GM23248 (cell line): ENCODE measurements at places on chromosomes 4 and X. TPM values are rescaled to one million over a fixed set of nuclear protein-coding genes. Genes with fewer than 3 reads are reported as not detected.

- peak; percentile 38 for DNase-seq
Observed at GRCh38 chrX:108299101-108299591, 139.1 kb downstream of the COL4A6 start.

DNA sequence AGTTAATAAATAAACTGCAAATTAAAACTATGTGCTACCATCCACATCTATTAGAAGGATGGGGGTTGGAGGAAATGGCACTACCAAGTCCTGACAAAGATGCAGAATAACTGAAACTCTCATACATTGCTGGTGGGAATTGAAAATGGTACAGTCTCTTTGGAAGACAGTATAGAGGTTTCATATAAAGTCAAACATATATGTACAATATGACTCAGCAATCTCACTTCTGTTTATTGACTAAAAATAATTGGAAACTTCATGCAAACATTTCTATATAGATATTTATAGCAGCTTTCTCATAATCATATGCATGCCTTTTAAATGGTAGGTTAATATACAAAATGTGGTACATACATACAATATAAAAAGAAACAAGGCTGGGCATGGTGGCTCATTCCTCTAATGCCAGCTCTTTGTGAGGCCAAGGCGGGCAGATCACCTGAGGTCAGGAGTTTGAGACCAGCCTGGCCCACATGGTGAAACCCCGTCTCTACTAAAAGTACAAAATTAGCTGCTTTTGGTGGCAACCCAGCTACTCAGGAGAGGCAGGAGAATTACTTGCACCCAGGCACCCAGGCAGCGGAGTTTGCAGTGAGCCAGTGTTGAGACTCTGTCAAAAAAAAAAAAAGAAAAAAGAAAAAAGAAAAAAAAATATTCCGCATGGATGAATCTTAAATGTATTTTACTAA, 225.0 kb upstream of the CXXC4 start:
- DNase-seq = no peak

Gene TBC1D9
- 14.4 and 18.3 TPM in 2 replicates for total RNA-seq

Gene NALF2
- not detected in 2 replicates for total RNA-seq

DNA sequence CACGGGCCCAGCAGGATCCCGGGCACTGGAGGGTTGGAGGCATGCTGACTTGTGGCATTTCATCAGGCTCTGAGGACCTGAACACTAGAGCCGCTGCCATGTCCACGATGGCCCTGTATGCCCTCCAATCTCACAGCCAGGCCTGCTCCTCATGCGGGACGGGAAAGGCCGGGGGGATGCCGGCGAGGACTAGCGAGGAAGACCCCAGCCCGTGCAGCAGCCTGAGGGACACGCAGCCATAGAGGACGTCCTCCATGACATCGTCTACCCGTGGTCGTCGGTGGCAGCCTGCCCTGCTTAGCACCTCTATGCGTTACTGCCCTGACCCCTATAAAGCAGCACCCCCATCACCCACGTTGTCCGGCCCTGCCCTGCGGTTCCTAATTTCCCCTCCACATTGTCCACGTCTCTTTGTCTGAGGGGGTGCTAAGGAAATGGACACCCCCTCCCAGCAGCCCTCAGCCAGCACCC, 32.6 kb downstream of the HMX1 start:
- DNase-seq = no peak

Gene LIMCH1
- total RNA-seq = 17.4 and 28.5 TPM in 2 replicates

DNA sequence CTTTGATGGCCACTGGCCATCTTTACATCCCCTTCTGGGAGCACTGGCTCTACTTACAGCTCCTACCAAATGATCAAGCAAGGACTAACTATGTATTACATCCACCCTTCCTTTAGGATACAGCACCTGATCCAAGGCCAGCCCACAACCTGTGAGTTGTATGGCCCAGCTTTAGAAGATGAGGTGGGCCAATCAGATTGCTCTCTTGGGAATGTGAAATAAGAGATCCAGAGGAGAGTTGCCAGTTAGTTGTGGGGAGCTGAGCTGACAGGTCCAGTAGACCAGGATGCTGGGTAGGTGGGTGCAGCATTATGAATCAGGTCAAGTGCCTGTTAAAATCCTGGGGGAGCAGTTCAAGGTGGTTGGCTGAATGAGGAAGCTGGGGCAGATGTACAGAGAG, 111.5 kb downstream of the GNL3L start:
- no peak for DNase-seq

Gene TMSB15C
- total RNA-seq = 1.8 and 4.1 TPM in 2 replicates

DNA sequence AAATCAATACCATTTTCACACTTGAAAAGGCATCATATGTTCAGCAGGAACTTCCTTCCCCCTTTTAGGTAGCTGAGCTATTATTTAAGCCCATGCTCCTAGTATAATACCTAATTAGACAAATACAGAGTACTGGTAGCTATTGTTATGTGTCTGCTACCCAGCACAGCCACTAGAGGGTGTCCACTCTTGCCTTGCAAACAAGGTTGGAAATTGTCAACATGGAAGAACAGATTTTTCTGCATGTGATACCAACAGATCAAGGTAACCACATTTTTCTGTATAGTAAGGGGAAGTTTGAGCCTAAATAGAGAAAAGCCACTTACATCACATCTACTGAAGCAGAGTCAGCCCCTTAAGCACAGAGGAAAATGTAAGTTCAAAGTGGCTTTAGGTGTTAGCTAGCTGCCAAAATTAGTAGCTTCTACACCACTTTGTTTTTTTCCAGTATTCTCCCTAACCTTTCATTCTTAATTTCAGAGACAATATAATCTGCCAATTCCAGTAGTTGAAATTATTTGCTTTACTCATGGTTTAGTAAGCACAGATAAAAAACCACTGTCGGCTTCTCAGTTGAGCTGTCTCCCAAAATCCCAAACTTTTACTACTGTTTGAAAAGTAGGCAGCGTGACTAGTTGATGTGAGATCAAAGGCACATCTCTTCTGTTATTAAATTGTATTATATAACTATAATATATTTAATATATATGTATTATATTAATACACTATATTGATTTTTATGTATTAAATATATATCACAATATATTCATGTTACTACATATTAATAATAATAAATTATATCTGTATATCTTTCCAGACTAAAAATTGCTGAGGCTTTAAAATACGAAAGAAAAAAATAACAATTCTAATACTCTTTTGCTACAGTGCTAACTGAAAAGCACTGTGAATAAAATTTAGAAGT, 38.2 kb downstream of the EDNRA start:
- DNase-seq = peak; percentile 83

DNA sequence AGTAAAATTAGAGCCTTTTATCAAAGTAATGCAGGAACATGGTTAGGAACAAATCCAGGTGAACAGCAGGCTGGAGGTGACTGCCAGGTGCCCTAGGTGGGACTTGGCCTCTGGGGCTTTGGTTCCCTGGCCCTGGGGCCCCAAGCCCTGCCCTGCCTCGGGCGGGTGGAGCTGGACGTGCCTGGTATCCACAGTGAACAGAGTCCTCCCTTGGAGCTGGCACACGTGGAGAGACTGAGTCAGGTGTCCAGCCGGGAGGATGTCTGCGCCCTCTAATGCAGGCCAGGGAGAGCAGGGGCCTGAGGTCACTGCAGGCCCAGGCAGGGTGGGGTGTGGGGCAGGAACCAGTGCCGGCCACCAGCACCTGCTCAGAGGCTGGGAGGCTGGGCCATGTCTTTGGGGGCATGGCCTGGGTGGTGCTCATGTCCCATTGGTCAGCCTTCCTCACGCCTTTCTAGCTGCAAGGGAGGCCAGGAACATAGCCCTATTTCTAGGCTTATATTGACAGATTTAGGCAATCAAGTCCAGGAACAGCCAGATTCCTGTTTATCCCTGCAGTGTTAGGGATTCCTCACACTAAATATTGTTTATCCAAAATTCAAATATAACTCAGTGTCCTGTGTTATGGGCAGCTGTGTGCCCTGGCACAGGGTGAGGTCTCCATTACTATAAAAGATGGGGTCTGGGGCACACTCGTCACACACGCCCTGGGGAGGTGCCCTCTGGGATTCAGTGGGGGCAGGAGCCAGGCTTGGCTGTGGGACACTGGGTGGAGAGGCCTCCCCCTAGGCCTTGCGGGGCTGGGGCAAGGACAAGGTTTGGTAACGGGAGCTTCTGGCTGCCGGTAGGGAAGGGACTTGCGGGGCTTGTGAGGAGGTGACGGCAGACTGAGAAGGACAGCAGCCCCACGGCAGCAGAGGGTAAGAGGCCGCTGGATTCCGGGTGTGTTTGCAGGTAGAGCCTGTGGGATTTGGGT, 14.3 kb upstream of the NAT8L start:
- DNase-seq = no peak

DNA sequence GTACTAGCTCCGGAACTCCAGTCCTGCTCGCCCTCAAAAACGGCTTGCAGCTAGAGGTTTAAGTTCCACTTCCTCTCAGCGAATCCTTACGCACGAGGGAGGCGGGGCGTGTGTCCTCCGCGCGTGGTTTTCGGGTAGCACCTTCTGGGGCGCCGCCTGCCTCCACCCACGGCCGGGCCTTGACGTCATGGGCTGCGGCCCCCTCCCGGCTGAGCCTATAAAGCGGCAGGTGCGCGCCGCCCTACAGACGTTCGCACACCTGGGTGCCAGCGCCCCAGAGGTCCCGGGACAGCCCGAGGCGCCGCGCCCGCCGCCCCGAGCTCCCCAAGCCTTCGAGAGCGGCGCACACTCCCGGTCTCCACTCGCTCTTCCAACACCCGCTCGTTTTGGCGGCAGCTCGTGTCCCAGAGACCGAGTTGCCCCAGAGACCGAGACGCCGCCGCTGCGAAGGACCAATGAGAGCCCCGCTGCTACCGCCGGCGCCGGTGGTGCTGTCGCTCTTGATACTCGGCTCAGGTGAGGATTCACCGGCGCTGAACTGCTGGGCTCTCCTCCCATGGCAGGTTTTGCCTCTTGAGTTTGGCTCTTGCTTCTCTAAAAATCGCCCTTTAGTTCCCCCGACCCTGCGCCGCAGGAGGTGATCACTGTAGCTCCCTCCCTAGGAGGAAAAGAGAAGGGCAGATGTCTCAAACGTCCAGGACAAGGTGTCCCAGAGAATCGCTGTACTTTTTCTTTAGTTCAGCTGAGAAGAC, at the start of gene AREG:
TSS of gene AREG (plus strand) at position 246 of the 752 bp plus-strand sequence. CDS start at position 456, 210 bp downstream.
- DNase-seq = peak; percentile 68

Gene CENPI
- total RNA-seq = 9.6 and 11.8 TPM in 2 replicates

GRCh38 chr4:113811359-113811758, 49.8 kb upstream of the CAMK2D start:
- peak; percentile 50 for DNase-seq

DNA sequence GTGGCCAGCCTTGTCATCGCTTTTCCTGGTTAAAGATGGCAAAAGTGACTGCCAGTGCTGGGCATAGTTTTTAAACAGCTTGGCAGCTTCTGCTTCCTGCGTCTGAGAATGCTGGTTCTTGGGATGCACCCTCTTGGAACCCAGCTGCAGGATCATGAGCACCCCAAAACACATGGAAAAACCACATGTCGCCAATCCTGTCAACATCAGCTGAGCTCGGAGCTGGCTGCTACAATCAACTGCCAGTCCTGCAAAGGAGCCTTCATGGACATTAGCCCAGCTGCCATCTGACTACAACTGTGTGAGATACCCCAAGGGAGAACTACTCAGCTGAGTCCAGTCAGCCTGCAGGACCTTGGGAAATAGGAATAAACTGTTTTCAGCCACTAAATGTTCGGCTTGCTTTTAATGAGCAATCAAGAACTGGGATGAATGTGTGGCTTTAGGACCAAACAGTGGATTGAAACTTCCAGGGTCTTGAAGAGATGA, 31.0 kb downstream of the OSTC start:
- DNase-seq = peak; percentile 38

Gene CXCL6
- 8.1 and 13.5 TPM in 2 replicates for total RNA-seq

Gene MAGEB5
- total RNA-seq = not detected in 2 replicates

DNA sequence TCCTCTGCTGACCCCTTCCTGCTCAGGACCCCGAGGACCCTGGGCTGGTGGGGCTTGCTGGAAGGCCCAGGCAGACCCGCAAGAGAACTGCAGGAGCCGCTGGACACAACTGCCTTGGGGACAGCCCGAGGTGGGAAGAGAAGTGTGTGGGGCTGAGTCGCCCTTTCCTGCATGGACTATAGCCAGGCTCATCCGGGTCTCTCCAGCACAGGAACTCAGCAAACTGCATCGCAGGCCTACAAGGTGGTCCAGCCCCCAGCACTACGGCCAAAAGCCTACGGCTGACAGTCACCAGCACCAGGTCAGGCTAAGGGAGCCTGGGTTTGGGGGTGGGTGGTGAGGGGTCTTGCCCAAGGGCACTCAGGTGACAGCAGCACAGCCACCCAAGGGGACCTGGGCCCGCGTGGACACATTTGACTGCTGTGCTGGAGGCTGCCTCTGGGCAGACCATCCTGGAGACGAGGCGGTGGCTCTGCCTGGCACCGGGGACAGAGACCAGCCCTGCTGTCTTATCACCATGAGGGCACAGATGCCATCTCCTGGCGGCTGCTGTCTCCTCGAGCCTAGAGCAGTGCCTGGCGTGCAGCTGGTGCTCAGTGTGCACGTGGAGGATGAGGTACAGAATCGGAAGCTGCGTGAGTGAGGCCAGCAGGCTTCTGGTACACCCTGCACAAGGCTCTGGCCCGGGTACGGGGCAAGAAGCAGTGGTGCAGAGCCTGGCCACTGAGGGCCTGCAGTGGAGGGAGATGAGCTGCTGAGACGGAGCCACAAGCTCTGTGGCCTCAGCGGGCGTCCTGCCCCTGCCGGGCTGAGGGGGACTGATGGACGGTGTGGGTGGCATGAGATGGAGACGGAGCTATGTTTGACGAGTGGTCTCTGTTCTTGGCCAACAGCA, 15.1 kb downstream of the LRPAP1 start:
- DNase-seq = no peak

Gene ATP1B4
- total RNA-seq = not detected in 2 replicates

Gene HSD17B10
- 33.1 and 47.9 TPM in 2 replicates for total RNA-seq

GRCh38 chr4:70197842-70198241, 2.3 kb downstream of the ODAM start:
- no peak for DNase-seq

DNA sequence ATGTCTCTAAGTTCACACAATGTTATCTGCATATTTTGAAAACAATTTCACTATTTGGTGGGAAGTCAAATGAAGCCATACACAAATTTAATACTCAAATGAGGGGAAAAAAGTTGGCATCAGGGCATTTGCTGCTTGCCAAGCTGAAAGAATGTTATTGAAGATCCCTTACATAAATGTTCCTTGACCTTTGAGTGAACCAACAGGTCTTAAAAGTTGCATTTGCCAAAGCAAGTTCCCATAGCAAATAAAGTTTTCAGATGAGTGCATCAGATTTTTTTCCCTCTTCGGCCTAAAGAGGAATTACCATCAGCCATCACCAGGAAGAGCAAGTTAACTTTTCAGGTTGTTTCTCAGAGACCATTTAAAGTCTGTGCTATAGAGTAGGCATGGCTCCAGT, 115.9 kb downstream of the COX18 start:
- no peak for DNase-seq
